ENCODE measurements at places on chromosomes 12 and 14. TPM values are rescaled to one million over a fixed set of nuclear protein-coding genes. Genes with fewer than 3 reads are reported as not detected.

- H3K27me3 ChIP-seq, result no peaks in the 10 kb centered on the region
- no peak for DNase-seq
- no peak overlapping the region for H3K27ac ChIP-seq
Observed at GRCh38 chr12:112283546-112283945, 98.7 kb downstream of the HECTD4 start.

GRCh38 chr14:103872481-103873113 is 25.2 kb upstream of the PPP1R13B start:
- no peak overlapping the region for H3K27ac ChIP-seq
- no peaks in the 10 kb centered on the region for H3K36me3 ChIP-seq
- H3K4me1 ChIP-seq, result no peaks in the 10 kb centered on the region
- H3K4me3 ChIP-seq, result peak overlapping the region; percentile 30
- H3K27me3 ChIP-seq, result no peaks in the 10 kb centered on the region
- peak; percentile 63 for DNase-seq

DNA sequence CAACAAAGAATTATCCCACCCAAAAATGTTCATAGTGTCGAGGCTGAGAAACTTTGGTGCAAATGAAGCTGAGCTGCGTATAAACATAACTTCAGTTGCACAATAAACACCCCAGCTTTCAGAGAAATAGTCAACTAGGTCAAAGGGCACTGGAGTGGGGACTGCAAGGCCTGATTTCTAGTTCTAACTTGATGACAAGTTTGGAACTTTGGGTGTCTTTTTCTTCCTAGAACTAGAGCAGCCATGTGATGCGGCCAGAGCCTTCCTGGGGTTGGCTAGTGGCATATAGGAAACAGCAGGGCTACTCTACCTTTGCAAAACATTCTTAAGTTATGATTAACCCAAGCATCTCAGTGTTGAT is 298.4 kb upstream of the AMIGO2 start:
- H3K4me3 ChIP-seq, result peak overlapping the region; percentile 24
- H3K27me3 ChIP-seq, result no peaks in the 10 kb centered on the region
- H3K27ac ChIP-seq, result peak overlapping the region; percentile 96
- H3K36me3 ChIP-seq, result no peaks in the 10 kb centered on the region

GRCh38 chr12:103955811-103956508 is 9.7 kb upstream of the TDG start:
- H3K27ac ChIP-seq, result peak overlapping the region; percentile 84
- DNase-seq, result no peak
- H3K36me3 ChIP-seq, result peaks cover 37% of the 10 kb centered on the region
- peaks cover 9% of the 10 kb centered on the region for H3K4me1 ChIP-seq

Gene MYO1H
- not detected for total RNA-seq

GRCh38 chr12:77407931-77408330 is 342.6 kb upstream of the E2F7 start:
- DNase-seq, result no peak
- H3K4me1 ChIP-seq, result no peaks in the 10 kb centered on the region
- H3K4me3 ChIP-seq, result no peak overlapping the region
- H3K36me3 ChIP-seq, result no peaks in the 10 kb centered on the region
- H3K27me3 ChIP-seq, result no peaks in the 10 kb centered on the region

Gene RPL10L
- total RNA-seq, result not detected

GRCh38 chr14:54798465-54799124 is 104.0 kb downstream of the GCH1 start:
- DNase-seq, result peak; percentile 65
- peaks cover 17% of the 10 kb centered on the region for H3K4me1 ChIP-seq
- no peaks in the 10 kb centered on the region for H3K36me3 ChIP-seq
- H3K27me3 ChIP-seq, result no peaks in the 10 kb centered on the region

GRCh38 chr12:12741660-12742059 is 24.5 kb downstream of the CDKN1B start:
- H3K27me3 ChIP-seq, result no peaks in the 10 kb centered on the region
- peak overlapping the region; percentile 6 for H3K4me3 ChIP-seq
- peaks cover 6% of the 10 kb centered on the region for H3K36me3 ChIP-seq
- H3K27ac ChIP-seq, result peak overlapping the region; percentile 38
- peaks cover 30% of the 10 kb centered on the region for H3K4me1 ChIP-seq

- no peaks in the 10 kb centered on the region for H3K36me3 ChIP-seq
- no peak overlapping the region for H3K27ac ChIP-seq
- DNase-seq, result no peak
- H3K4me3 ChIP-seq, result no peak overlapping the region
- no peaks in the 10 kb centered on the region for H3K27me3 ChIP-seq
Observed at GRCh38 chr14:64566651-64567122, 16.9 kb downstream of the PPP1R36 start.

- no peak overlapping the region for H3K4me3 ChIP-seq
- no peaks in the 10 kb centered on the region for H3K4me1 ChIP-seq
- peaks cover 34% of the 10 kb centered on the region for H3K36me3 ChIP-seq
- no peaks in the 10 kb centered on the region for H3K27me3 ChIP-seq
- no peak for DNase-seq
Observed at GRCh38 chr12:89593233-89593632, 67.4 kb upstream of the POC1B start.

DNA sequence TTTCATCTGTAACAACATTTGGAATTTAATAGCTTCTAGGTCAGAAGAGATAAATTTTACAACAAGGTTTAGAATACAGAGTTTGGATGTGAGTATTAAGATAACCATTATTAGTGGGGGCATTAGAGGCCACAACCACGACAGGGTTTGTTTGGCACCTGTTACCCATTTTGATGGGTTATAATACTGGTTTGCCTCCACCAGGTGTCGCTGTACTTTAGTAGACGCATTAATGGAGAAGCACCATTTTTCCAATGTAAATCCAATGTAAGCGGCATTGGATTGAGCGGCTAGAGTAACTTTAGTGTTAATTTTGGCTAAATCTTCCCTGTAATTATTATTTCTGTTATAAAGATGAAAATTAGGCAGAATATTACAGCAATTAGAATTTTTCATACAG is 136.2 kb downstream of the SLCO1B3 start:
- no peaks in the 10 kb centered on the region for H3K4me1 ChIP-seq
- H3K27me3 ChIP-seq, result no peaks in the 10 kb centered on the region
- H3K27ac ChIP-seq, result no peak overlapping the region

DNA sequence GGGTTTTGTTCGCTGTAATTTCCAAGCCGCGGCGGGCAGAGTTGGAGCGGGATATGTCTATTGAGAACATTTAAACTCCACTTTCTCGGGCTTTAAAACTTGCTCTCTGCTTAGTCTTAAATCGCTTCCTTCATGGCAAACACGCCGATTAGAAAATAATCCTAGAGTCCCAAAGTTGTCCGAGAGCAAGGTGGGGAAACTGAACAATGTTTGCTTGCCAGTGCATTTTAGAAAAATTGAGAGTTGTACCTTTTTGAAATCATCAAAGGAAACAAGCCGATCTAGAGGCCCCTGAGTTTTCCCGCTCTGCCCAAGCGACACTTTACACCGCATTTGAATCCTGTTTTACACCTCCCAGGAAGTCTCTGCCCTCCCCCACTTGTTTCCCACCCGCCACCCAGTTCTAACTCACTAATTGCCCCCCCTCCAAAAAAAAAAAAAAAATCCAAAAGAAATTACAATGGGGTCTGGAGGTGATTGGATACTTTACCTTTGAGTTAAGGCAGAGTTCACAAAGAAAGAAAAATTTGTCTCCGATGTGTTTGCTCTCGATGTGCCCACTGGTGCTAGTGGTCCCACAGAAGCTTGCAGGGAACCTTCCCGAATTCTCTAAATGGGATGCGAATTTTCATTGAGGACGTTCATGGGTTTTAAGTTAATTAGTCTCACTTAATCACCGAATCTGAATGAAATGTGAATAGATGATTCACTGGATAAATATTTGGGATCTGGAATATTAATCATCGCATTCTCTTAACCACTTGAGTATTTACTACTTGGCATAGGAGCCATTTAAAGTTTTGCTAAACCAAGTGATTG is 2.3 kb downstream of the HMGA2 start:
- peaks cover 30% of the 10 kb centered on the region for H3K36me3 ChIP-seq
- no peaks in the 10 kb centered on the region for H3K27me3 ChIP-seq
- peak; percentile 86 for DNase-seq
- H3K4me3 ChIP-seq, result peak overlapping the region; percentile 90

GRCh38 chr14:93115821-93116675 is at the start of gene ITPK1:
TSS of gene ITPK1 (minus strand) at chr14:93115925. CDS start at chr14:93115163, 762 bp downstream.
- peaks cover 20% of the 10 kb centered on the region for H3K4me1 ChIP-seq
- peak; percentile 99 for DNase-seq
- peak within 1 kb of the TSS; percentile 30 for H3K27ac ChIP-seq
- H3K4me3 ChIP-seq, result peak within 1 kb of the TSS; percentile 77
- no peaks in the 10 kb centered on the region for H3K27me3 ChIP-seq

- no peak for DNase-seq
- H3K27me3 ChIP-seq, result no peaks in the 10 kb centered on the region
- no peak overlapping the region for H3K4me3 ChIP-seq
Observed at GRCh38 chr12:76449016-76449415, 100.8 kb upstream of the BBS10 start.

Gene HOXC4
- 3.3 TPM for total RNA-seq

- no peaks in the 10 kb centered on the region for H3K36me3 ChIP-seq
- no peak for DNase-seq
- peaks cover 34% of the 10 kb centered on the region for H3K4me1 ChIP-seq
- no peak overlapping the region for H3K27ac ChIP-seq
Observed at GRCh38 chr12:6214633-6215032, 14.4 kb downstream of the CD9 start.

DNA sequence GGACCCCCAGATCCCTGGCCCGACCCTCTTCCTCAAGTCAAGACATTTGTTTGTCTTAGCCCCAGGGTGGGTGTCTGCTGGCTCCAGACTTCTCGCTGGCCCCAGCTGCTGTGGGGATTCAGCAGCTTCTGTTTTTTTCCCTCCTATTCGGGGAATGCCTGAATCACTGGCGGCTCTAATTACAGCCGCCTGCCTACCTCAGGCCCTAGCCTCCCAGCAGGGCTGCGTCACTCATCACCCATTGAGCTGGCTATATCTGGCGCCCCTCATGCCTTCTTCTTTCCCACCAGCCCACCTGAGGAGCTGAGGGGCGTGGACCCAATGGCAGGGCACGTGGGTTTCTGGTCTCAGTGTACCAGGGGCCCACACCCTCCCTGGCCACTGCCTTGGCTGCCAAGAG is 10.1 kb downstream of the KRT80 start:
- H3K27ac ChIP-seq, result peak overlapping the region; percentile 90
- no peaks in the 10 kb centered on the region for H3K27me3 ChIP-seq
- H3K36me3 ChIP-seq, result no peaks in the 10 kb centered on the region
- DNase-seq, result peak; percentile 99
- H3K4me1 ChIP-seq, result peaks cover 49% of the 10 kb centered on the region
- no peak overlapping the region for H3K4me3 ChIP-seq

Gene CRIP2
- total RNA-seq, result 31.5 TPM

DNA sequence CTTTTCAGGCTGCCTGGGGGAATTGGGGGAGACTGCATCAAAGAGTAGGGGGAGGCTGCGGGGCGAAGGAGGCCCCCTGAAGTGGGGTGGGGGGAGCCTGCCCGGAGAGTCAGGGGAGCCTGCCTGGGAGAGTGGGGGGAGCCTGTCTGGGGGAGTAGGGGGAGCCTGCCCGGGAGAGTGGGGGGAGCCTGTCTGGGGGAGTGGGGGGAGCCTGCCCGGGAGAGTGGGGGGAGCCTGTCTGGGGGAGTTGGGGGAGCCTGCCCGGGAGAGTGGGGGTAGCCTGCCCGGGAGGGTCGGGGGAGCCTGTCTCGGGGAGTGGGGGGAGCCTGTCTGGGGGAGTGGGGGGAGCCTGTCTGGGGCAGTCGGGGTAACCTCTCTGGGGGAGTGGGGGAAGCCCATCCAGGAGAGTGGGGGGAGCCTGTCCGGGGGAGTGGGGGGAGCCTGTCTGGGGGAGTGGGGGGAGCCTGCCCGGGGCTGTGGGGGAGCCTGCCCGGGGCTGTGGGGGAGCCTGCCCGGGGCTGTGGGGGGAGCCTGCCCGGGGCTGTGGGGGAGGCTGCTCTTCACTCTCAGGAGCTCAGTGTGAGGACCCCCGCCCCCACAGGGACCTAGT is 6.5 kb upstream of the DEGS2 start:
- H3K4me3 ChIP-seq, result no peak overlapping the region
- H3K27ac ChIP-seq, result no peak overlapping the region
- no peak for DNase-seq
- no peaks in the 10 kb centered on the region for H3K4me1 ChIP-seq
- H3K27me3 ChIP-seq, result peaks cover 2% of the 10 kb centered on the region

DNA sequence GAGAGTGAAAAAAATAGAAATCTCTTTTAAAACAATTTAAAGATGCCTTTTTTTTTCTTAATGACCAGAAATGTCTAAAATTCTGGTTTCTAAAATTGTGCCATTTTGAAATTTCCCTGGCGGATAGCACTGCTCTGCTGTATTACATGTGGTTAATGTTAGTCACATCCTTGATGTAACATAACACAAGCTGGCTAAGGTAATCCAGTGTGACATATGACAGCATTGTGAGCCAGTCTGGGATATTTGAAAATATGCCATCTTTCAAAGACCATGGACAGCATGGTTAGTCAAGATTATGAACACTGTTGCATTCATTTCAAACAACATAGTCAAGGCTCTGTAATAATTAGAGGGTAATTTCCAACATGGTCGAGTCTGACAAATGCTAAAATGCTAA is 133.2 kb downstream of the ALX1 start:
- no peak for DNase-seq
- H3K27me3 ChIP-seq, result no peaks in the 10 kb centered on the region
- no peak overlapping the region for H3K27ac ChIP-seq
- no peaks in the 10 kb centered on the region for H3K4me1 ChIP-seq
- H3K36me3 ChIP-seq, result no peaks in the 10 kb centered on the region

GRCh38 chr12:103851127-103851526 is 10.1 kb upstream of the NT5DC3 start:
- no peak overlapping the region for H3K27ac ChIP-seq
- H3K4me1 ChIP-seq, result peaks cover 30% of the 10 kb centered on the region
- H3K27me3 ChIP-seq, result no peaks in the 10 kb centered on the region
- peak; percentile 76 for DNase-seq
- H3K36me3 ChIP-seq, result no peaks in the 10 kb centered on the region

- H3K4me3 ChIP-seq, result peak overlapping the region; percentile 40
- no peak overlapping the region for H3K27ac ChIP-seq
- H3K4me1 ChIP-seq, result peaks cover 16% of the 10 kb centered on the region
- DNase-seq, result peak; percentile 71
- no peaks in the 10 kb centered on the region for H3K36me3 ChIP-seq
Observed at GRCh38 chr12:116282371-116283286, 5.1 kb upstream of the MED13L start.

DNA sequence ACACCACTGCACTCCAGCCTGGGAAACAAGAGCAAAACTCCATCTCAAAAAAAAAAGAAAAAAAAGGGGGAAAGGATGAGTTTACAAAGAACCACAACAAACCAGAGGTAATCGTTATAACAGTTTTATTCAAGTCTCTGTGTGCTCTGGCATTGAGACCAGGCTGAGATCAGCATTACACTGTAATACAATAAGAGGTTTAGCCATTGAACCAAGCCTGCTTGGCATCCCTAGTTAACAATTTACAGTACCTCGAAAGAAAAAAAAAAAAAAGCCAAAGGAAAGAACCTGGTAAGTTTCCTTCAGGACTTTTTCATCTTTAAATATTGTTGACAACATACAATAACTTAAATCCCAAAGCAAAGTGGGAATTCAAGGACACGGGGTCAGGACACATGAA is 80.7 kb downstream of the TTC9 start:
- H3K4me1 ChIP-seq, result no peaks in the 10 kb centered on the region
- peaks cover 20% of the 10 kb centered on the region for H3K27me3 ChIP-seq
- H3K4me3 ChIP-seq, result no peak overlapping the region
- H3K36me3 ChIP-seq, result no peaks in the 10 kb centered on the region
- no peak for DNase-seq

Gene BATF
- total RNA-seq, result 0.72 TPM

GRCh38 chr12:95004610-95005009 is 1.1 kb upstream of the NDUFA12 start:
- peaks cover 12% of the 10 kb centered on the region for H3K36me3 ChIP-seq
- no peak overlapping the region for H3K4me3 ChIP-seq
- no peak overlapping the region for H3K27ac ChIP-seq
- DNase-seq, result no peak

Gene GZMH
- total RNA-seq, result not detected
